A549 (cell line): ENCODE measurements at places on chromosomes 7 and 10. TPM values are rescaled to one million over a fixed set of nuclear protein-coding genes. Genes with fewer than 3 reads are reported as not detected.
A peak's percentile ranks its signal among the peaks of the same experiment; 100 is the strongest.

The C10orf88 gene
- 8.7 to 11.9 TPM (median 11.7 TPM) in 3 replicates for polyA plus RNA-seq

GRCh38 chr7:112405286-112405685, 45.0 kb upstream of the IFRD1 start:
- DNase-seq, result no peak

The NRAP gene
- polyA plus RNA-seq, result not detected in 3 replicates

The MAGI2 gene
- polyA plus RNA-seq, result 0.35 to 0.53 TPM (median 0.48 TPM) in 3 replicates

The ADCK2 gene
- polyA plus RNA-seq, result 12.6 to 16.1 TPM (median 13.9 TPM) in 3 replicates

DNA sequence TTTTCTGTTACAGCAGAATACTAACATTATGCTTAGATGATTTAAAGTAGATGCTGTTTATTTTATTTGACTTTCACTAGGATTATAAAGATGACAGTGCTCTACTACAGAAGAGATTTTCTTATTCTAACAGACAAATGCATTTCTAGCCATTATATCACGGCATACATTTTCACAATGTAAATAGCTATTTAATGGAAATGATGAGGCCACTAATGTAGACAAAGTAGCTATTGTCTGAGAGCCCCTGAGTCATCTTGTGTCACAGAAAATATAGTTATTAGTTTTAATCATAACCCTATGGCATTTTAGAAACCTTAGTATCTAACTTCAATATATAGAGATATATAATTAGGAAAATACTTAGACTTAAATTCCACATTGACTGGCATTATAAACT, 158.0 kb upstream of the AHR start:
- DNase-seq, result no peak

- DNase-seq, result no peak
Measured at GRCh38 chr7:132298790-132299189, 277.5 kb downstream of the PLXNA4 start.

The ANXA8L1 gene
- 88.9 to 95.8 TPM (median 92.3 TPM) in 3 replicates for polyA plus RNA-seq

The DGKB gene
- polyA plus RNA-seq, result not detected in 3 replicates

DNA sequence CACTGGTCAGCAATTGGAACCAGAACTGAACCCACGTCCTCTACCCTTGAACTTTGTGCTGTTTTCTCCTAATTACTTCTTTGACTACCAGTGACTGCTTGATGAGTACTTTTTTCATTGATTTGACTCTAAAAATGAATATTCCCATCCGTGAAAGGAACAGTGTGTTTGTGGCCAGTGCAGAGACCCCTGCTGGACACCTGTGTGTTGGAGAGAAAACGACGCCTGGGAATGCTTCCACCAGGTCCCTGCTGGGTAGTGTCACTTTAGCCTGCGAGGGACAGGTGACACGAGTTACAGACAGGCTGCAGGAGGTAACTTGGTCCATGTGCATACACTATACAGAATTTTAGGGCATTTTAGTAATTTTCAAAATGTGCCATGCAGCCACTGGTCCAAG, 6.8 kb upstream of the GJD4 start:
- DNase-seq, result no peak

GRCh38 chr7:1973321-1974251, 259.2 kb downstream of the MAD1L1 start:
- DNase-seq, result no peak

The MBL2 gene
- polyA plus RNA-seq, result not detected in 3 replicates

The GPNMB gene
- 2.7 to 3.5 TPM (median 3.3 TPM) in 3 replicates for polyA plus RNA-seq

DNA sequence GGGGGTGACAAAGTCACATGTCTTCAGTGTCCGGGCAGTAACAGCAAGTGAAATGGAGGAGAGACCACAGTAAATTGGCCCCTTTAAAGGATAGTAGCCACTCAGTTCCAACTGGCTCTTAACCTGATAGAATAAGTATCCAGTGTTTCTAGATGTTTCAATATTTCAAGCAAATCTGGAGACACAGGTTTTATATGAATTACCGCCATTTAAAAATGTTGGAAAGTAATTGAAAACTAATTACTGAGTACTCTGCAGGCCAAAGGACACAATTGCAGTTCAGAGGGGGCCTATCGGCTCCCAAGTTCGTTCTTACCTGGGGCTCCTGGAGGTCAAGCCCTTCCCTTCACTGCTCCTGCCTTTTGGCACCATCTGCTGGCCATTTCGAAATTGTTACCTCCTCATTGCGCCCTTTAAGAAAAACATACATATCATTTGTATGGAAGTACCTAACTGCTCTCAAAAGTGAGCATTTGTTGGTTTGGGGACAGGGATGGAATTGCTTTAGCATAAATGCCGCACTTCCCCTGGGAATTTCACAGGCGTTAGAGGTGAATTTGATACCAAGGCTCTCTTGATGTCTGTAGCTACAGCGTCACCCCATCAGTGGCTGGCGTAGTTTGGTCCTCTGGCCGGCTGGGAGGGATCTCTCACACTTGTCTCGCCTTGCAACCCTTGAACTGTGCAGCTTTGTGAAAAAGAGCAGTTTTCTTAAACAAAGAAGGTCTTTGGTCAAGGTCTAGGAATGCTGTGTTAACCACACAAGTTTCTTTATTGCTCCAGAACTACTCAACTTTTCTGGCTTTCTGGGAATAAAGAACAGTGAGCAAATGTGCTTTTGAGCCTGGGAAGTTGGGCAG, 220.0 kb downstream of the ARHGAP21 start:
- DNase-seq, result peak; percentile 34

GRCh38 chr7:66628361-66629221, at the start of gene KCTD7:
KCTD7 (plus strand) TSS chr7:66628881; CDS start chr7:66629065, 184 bp downstream.
- peak; percentile 96 for DNase-seq

DNA sequence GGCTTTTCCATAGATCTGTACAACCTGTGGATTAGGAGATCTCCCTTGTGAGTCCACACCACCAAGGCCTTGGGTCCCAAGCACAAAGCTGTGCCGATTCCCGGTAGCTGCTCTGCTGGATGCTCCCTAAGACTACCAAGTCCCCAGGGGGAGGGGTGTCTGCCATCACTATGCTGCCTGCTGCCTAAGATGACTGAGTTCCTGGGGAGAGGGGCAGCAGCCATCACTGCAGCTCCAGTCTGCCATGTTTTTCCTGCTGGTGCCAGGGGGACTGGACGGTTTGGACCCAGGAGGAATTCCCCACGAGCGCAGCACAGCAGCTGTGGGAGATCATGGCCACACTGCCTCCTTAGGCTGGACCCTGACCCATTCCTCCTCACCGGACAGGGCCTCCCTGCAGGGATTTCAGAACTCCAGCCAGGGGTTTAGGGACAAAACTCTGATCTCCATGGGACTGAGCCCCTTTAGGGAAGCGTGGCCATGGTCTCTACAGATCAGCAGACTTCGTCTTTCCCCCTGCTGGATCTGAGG, 1049.8 kb downstream of the SORCS1 start:
- no peak for DNase-seq

DNA sequence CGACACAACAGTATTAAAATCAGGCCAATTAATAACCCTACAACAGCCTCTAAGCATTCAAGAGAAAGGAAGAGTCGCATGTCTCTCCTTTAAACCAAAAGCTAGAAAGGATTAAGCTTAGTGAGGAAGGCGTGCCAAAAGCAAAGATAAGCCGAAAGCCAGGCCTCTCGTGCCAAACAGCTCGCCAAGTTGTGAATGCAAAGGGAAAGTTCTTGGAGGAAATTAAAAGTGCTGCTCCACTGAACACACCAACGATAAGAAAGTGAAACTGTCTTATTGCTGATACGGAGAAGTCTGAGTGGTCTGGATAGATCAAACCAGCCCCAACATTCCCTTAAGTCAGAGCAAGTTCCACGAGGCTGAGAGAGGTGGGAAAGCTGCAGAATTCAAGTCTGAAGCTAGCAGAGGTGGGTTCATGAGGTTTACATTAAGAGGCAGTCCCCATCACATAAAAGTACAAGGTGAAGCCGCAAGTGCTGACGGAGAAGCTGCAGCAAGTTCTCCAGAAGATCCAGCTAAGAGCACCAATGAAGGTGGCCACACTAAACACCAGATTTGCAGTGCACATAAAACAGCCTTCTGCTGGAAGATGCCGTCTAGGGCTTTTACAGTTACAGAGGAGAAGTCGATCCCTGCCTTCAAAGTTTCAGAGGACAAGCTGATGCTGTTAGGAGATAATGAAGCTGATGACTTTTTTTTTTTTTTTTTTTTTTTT, 194.8 kb downstream of the MAD1L1 start:
- DNase-seq, result no peak

DNA sequence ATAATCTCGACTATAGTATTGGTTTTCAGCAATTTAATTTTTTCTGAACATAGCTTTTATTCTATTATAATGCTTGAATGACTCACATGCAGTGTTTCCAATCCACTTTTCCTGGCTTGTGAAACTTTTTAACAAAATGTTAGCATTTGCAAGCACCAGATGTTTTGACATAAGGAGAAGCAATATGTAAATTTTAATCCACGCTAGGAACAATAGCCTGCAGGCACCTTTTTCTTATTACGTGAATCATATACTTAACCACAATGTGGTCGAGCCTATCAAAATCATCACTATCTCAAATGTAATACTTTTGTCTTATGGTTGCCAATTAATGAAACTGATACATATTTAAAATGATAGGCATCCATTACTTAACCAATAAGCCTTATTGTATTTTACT, 97.1 kb downstream of the TFEC start:
- DNase-seq, result no peak

DNA sequence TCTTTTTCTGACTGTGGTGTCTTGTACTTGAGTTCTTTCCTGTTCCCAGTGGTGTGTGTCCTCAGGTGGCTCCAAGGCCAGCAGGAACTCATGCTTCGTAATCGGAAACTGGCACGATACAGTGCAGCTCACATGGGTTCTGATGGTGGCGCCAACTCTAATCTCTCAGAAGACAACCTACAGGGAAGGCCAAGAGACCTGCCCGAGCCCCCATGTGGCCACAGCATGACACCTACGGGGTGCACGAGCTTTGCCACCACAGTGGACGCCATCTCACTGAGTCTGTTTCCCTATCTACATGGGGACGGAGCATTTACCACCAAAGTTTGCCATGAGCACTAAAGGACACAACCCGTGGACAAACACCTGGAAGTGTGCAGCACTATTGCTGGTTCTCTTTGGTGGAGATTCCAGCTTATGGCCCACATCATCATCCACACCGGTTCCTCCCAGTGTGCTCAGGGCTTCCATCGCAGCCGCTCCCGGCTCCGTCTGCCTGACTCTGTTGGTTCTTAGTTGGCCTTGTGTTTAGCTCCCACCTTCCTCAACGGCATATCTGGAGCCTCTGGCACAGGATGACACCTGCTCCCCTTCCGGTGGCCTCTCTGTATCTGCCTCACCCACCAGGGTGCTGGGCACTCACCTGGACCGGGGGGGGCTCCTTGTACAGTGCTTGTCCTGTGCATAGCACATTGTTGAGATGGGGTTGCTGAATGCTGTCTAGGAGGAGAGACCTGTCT, 586.6 kb upstream of the MKI67 start:
- DNase-seq, result no peak

The ENTPD1 gene
- 0.05 to 0.08 TPM (median 0.07 TPM) in 3 replicates for polyA plus RNA-seq

The VWDE gene
- polyA plus RNA-seq, result 0.59 to 1.2 TPM (median 0.73 TPM) in 3 replicates
